ENCODE measurements at places on chromosomes 7 and 10.

- no peak for DNase-seq
These were observed 180.0 kb downstream of the FGFR2 start for GRCh38 chr10:121418126-121418777.

DNA sequence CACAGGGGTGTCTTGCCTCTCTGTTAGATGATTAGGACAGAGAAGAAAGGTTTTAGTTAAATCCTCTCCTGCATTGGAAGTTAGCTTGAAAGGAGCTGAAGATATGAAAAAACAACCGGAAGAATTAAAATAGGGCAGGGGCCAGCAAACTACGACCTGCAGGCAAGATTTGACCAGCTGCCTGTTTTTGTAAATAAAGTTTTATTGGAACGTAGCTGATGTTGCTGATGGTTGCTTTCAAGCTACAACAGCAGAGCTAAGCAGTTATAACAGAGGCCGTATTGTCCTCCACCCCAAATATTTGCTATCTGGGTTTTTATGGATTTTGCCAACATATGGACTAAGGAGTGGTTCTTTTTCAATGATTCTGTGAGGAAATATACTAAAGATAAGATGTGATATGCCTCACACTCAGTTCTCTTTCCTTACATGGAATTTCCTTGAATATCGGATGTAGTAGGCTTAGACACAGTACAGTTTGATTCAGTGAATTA, 568.8 kb downstream of the PHTF2 start:
- DNase-seq = no peak

GRCh38 chr7:129168231-129169021, 20.0 kb upstream of the SMO start:
- no peak for DNase-seq

DNA sequence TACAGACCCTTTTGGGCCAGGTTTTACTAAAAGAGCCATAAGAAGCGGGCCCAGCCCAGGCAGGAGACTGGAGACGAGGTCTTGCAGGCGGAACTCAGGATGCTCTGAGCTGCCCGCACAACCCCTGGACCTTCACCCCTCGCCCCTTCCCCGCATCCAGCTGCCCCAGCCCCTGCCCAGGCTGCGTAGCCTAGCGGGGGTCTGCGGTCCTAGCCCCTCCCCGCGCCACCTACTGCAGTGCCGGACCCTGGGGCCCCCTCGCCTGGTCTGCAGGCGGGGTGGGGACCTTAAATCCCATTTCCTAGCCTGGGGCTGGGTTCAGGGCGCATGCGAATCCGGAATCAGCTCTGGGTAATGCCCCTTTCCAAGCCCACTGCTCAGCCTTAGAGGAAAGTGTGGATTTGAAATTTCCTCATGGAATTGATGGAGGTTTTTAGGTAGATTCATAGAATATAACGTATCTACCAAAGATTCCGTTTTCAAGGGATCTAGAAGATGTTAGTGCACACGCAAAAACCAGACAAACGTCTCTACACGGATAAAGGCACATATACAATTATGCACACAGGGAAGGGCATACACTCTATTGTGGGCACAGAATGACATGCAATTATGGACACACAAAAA, 546 bp upstream of the HOXA3 start:
- no peak for DNase-seq
